ENCODE measurements at places on chromosomes 6 and 20. TPM values are rescaled to one million over a fixed set of nuclear protein-coding genes. Genes with fewer than 3 reads are reported as not detected.
A peak's percentile ranks its signal among the peaks of the same experiment; 100 is the strongest.

Gene CAGE1
- not detected for total RNA-seq

- H3K36me3 ChIP-seq = no peaks in the 10 kb centered on the region
- H3K4me3 ChIP-seq = peak overlapping the region; percentile 31
- H3K27ac ChIP-seq = no peak overlapping the region
- no peak for DNase-seq
- peaks cover 25% of the 10 kb centered on the region for H3K4me1 ChIP-seq
Measured at GRCh38 chr20:17568045-17568788, 1.7 kb upstream of the DSTN start.

DNA sequence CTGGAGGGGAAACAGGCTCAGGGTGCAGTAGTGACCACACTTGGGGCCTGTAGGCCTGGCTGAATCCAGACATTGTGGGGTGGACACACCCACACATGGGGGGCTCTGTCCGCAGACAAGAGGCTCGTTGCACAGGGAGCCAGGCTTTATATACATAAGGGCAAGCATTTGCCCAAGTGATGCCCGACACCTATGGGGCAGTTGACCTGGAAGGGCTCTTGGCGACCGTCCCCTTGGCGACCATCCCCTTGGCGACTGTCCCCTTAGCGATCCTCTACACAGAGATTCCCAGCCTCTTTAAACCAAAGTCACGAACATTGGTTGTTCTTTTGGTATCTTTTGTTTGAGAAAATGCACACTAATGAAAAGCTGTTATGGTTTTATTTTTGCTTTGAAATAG lies 2.7 kb downstream of the TOX2 start:
- no peak overlapping the region for H3K27ac ChIP-seq
- no peak overlapping the region for H3K4me3 ChIP-seq
- peaks cover 87% of the 10 kb centered on the region for H3K27me3 ChIP-seq
- H3K36me3 ChIP-seq = peaks cover 11% of the 10 kb centered on the region

GRCh38 chr6:42227173-42227850 lies 9.7 kb upstream of the MRPS10 start:
- H3K4me1 ChIP-seq = peaks cover 10% of the 10 kb centered on the region
- H3K27me3 ChIP-seq = no peaks in the 10 kb centered on the region
- no peak overlapping the region for H3K4me3 ChIP-seq
- no peak for DNase-seq

- H3K4me3 ChIP-seq = no peak overlapping the region
- DNase-seq = no peak
- no peak overlapping the region for H3K27ac ChIP-seq
- H3K27me3 ChIP-seq = peaks cover 40% of the 10 kb centered on the region
- H3K36me3 ChIP-seq = no peaks in the 10 kb centered on the region
Measured at GRCh38 chr20:49415005-49415667, 67.3 kb downstream of the KCNB1 start.

GRCh38 chr20:2930538-2930937 lies 57.3 kb downstream of the PTPRA start:
- DNase-seq = no peak
- H3K36me3 ChIP-seq = peaks cover 17% of the 10 kb centered on the region
- H3K4me1 ChIP-seq = no peaks in the 10 kb centered on the region
- no peaks in the 10 kb centered on the region for H3K27me3 ChIP-seq
